ENCODE measurements at places on chromosomes 2 and 18.

- DNase-seq, result peak; percentile 30
Measured at GRCh38 chr18:5237083-5237722, 40.1 kb upstream of the AKAIN1 start.

DNA sequence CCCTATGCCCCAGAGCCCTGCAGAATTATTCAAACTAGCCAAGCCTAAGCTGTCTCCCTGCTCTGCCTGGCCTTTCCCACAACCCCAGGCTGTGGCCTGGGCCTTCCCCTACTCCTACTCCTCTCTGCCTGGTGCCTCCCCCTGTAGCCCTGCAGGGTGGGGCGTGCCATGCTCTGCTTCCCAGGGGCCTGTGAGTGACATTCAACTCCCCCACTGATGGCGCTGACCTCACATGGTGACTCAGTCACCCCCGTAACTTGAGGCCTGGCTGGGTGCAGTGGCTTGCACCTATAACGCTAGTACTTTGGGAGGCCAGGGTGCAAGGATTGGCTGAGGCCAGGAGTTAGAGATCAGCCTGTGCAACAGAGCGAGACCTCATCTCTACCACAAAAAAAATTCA, 60.6 kb downstream of the KIF1A start:
- DNase-seq, result no peak

DNA sequence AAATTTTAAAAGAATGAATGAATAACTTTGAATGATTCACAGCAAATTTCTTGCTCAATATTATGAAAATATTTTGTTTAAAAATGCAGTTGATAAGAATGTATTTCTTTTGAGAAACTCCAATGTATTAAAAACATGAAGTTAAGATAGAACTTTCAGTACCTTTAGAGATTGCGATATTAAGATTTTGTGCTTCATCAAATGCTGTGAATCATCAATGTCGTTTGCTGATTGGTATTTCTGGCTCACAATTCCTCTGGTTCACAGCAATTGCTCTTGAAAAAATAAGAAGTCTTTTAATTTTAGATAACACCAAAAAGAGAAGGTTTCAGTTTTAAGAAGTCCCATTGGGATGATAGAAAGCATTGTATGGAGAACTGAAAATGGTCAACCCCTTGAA, 228.7 kb downstream of the IKZF2 start:
- DNase-seq, result no peak

DNA sequence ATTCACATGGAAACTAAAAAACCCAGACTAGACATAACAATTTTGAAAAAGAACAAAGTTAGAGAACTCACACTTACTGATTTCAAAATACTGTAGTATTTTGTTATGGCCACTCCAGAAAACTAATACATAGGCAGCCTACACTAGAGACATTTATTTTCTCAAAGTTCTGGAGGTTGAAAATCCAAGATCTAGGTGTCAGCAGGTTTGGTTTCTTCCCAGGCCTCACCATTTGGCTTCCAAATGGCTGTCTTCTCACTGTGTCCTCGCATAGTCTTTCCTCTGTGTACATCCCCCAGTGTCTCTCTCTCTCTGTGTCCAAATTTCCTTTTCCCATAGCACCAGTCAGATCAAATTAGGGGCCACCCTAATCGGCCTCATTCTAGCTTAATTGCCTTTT, 95.0 kb downstream of the NR4A2 start:
- no peak for DNase-seq

DNA sequence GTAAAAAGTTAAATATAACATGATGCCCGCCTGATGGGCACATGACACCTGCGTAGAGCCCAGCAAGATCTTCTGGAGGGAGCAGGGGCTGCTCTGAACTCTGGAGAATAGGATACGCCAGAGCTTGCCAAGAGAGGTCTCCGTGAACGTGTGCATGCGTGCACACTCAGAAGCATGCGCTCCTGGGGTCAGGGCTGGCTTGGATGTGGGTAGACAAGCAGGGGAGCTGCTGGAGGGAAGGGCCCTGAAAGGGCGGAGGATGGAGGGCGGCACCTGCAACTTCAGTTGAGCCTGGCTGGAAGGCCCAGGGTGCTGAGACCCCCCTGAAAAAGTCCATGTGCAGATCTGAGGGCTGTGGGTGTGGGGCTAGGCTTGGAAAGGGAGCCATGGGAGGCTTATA, 828.4 kb upstream of the SALL3 start:
- no peak for DNase-seq

- peak; percentile 65 for DNase-seq
Measured at GRCh38 chr2:23593752-23594459, 208.9 kb downstream of the KLHL29 start.

DNA sequence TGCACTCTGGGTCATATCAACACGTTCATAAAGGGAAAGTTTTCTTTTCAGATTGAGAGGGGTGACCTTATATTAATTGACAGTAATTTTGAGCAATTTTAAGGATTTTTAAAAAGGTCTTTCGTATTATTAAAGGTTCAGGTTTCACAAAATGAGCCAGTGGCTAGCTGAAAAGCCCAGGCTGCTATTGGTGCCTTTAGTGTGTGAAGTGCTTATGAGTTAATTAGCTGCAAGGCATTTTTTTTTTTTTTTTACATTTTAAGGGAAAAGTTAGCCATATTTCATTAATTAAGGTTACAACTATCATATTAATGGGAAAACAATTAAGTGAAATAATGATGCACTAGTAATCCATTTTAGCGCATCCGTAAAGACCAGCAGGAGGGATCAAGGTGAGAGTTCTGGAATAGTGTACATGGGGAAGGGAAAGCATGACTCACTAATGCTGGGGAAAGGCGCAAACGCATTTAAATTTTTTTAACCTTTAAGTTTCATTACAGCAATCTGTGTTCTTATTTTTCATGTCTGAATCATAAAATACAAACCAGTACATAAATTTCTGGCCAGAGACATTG, 200.0 kb downstream of the ZNF407 start:
- no peak for DNase-seq

DNA sequence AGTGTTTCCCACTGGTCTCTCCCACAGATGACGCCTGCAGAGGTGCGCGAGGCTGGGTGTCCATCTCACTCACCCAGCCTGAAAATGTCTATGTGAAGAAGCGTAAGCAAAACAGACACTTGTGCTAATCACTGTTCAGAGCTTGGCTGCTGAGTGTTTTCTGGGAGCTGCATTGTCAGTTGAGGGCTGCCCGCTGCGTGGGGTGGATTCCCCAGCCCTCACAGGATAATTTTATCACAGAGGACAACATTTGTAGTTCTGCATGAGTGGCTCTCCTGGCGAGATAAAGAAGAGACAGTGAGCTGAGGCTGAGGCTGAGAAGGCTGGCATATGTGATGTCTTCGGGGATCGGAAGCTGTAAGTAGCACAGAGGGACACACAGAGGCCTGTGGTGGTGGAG, 16.2 kb upstream of the CAPN13 start:
- no peak for DNase-seq

DNA sequence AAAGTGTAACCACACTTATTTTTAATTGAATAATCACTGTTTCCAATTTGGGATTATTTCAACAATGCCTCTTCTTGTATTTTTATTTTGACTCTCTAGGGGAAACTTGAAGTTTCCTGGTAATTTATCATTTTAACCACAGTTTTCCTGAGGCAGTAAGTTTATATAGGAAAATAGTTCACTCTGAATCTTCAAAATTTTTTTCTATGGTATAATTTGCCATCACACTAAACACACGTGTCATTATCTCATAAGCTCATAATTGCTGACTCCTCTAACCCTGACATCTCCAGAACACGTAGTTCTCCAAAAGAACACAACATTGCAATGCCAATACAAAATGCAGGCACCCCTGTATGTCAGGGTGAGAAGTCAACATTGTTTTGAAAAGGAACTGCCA, 102.2 kb upstream of the FZD7 start:
- no peak for DNase-seq

DNA sequence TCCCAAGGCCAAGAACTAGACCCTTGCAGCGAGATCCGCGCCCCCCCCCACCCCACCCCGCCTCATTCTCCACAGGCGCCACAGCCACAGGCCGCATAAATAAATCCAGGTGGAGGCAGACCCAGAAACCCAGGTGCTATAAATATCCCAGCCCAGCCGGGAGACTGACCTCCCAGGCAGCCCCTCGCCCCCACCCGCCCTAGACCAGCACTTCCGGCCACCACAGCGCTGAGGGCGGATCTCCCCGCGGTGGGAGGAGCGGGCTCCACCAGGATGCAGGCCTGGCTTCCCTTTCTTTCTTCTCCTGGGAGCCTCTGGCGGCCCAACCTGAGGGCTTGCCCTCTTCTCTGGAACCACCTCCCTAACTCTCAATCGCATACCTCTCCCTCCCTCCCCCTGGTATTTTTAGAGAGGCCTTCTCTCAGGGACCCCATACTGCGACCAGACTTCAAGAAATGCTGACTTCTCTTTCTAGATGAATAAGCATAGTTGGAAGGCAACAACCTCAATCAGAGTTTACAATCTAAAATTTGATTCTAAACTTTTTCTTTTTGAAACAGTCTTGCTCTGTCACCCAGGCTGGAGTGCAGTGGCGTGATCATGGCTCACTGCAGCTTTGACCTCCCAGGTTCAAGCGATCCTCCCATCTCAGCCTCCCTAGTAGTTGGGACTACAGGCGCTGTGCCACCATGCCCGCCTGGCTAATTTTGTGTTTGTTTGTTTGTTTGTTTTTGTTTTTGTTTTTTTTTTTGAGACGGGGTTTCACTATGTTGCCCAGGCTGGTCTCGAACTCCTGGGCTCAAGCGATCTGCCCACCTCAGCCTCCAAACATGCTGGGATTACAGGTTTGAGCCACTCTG, 55.0 kb downstream of the PKDCC start:
- no peak for DNase-seq

- DNase-seq, result peak; percentile 53
Measured at GRCh38 chr2:149467436-149467835, 120.1 kb downstream of the MMADHC start.

- DNase-seq, result no peak
Measured at GRCh38 chr2:156189143-156189542, 143.4 kb downstream of the NR4A2 start.
